ENCODE measurements at places on chromosomes 12 and 14.

- no peak for DNase-seq
Observed at GRCh38 chr12:95114766-95115405, 41.5 kb upstream of the NR2C1 start.

GRCh38 chr12:47886510-47887240 is 18.1 kb downstream of the VDR start:
- no peak for DNase-seq

GRCh38 chr12:29578731-29579130 is 81.2 kb upstream of the OVCH1 start:
- no peak for DNase-seq

- DNase-seq = no peak
Observed at GRCh38 chr12:87612996-87613395, 416.2 kb downstream of the C12orf50 start.

DNA sequence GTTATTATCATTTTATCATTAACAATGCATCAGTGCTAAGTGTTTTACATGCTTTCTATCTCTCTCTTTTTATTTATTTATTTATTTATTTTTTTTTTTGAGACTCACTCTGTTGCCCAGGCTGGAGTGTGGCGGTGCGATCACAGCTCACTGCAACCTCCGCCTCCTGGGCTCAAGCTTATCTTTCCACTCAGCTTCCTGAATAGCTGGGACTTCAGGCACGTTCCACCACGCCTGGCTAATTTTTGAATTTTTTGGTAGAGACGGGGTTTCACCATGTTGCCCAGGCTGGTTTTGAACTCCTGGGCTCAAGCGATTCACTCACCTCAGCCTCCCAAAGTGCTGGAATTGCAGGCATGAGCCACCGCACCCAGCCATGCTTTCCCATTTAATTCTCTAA is 3.9 kb upstream of the BTG1 start:
- no peak for DNase-seq

DNA sequence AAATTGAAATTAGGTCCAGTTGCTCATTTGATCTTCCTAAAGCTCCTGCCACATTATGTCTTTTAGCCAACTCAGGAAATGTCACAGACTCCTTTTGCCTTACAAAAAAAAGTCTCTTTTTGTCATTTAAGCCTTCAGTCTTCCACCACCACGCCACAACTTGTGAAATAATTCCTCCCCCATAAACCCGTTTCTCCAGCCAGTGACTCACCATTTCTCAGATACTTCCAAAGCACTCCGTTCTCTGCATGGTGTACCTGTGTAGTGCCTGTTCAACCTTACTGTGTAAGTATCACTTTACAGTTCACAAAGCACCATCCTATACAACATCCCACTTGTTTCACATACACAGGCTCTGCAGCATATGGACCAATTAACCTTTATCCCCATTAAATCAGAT is 139.5 kb upstream of the AEBP2 start:
- no peak for DNase-seq

Data from effector CD4-positive, alpha-beta T cell (primary cell).